Stimulated activated CD8-positive, alpha-beta memory T cell treated with anti-CD3 and anti-CD28 coated beads, Interleukin-15, amount 100 ng/mL, for 1 hour (primary cell): ENCODE measurements at places on chromosomes 2 and 18.

DNA sequence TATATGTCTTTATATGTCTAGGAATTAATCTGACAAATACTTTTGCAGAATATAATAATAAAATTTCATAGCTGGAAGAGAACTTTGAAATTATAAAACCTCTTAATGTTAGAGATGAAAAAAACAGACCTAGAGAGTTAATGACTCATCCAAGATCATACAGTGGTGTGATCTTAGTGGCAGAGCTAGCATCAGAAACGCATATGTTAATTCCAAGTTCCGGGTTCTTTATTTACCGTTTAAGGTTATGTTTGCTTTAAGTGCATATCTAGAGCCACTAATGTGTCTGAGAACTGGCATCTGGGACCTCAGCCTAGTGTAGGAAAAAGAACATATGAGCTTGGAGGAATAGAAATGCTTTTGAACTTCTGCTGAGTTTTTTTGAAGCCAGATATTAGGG is 24.3 kb downstream of the CERS6 start:
- no peak for DNase-seq

GRCh38 chr2:25567406-25567805 is 106.0 kb downstream of the DTNB start:
- DNase-seq: no peak

DNA sequence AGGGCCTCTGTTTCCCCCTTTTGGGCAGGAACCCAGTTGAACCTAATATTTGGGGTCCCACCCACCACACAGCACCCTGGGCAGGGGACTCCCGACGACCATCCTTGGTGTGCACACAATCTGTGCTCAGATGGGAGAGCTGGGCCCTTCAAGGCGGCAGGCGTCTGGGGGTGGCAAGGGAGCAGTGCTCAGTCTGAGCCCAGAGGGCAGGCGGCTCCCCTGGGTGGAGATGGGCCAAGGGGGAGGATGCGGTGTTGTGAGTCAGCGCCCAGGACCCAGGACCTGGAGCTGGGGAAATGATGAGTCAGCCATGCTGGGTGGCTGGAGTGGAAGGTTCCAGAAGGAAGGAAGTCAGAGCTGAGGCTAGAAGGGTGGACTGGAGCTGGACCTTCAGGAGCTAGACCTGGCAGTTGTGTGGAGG is 3.8 kb downstream of the PROM2 start:
- DNase-seq: no peak

- DNase-seq: no peak
These were observed 1344.2 kb downstream of the LRP1B start for GRCh38 chr2:140786585-140786984.

DNA sequence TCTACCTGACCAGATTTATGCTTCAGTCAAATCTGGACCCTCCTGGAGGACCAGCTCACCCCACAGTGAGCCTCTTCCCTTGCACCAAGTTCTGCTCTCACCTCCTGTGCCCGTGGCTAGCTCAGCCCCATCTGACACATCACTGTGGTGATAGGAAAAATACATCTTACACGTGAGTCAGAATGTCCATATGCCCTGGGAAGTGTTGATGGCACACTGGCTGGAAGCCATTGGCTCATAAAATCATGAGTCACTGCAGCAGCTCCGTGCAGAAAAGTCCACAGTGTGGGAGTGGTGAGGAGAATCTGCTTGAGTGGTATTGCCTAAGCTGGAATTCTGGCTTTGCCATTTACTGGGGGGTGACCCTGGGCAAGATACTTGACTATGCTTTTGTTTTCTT is 42.6 kb upstream of the RAPGEF4 start:
- DNase-seq: no peak

- no peak for DNase-seq
These were observed 142.9 kb upstream of the HDAC4 start for GRCh38 chr2:239543702-239544101.

DNA sequence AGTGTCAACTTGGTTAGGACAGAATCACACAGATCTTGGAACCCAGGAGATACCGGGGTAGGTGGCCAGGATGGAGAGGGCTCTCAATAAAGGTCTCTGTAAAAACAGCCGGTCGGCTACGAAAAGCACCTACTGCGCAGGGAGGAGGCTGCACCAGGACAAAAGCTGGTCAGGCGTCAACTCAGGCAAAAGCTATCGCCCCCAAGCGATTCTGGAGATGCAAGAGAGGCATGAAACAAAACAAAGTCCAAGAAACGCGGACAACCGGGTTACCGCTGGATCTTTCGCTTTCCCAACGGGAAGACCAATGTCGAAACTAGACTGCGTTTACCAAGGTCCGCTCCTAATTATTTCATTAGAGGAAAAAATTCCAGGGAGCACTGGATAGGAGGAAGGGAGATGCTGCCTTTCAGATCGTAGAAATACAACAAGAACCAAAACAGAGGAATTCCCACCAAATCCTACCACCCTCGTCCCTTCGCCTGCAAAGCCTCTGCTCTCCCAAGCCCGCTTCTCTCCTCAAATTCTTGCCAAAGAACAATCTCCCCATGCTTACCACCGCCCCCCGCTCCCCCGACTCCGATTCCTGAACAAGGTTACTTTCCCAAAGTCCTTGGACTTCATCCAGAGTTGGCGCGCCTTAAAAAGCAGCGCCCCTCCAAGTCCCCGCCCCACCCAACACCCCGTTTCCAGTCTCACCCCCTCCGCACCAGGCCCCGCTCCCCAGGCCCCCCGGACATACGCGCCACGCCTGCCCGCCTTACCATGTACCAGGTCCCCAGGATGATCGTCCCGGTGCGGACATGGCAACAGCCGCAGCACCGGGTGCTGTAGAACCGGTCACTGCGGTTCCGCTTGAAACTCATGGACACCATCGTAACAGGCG is 539 bp downstream of the LAPTM4A start:
- no peak for DNase-seq

DNA sequence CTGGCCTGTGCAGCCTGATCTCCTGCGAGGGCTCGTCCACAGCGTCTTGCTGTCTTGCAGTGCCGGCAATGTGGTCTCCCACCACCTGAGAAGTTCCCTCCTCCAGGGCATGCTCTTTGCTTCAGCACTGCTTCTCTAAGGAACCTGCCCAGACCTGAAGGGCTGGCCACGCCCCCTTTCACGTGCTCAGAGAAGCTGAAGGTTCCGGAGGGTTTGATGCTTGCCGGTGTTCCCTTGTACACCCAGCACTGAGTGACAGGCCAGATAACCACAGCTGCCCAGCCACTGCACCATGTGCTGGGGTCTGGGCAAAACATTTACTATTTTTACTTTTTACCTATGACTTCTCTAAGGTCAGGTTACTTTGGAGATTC is 1.7 kb upstream of the POLR2D start:
- DNase-seq: peak; percentile 50

GRCh38 chr2:160687629-160688028 is 194.0 kb upstream of the RBMS1 start:
- DNase-seq: no peak

DNA sequence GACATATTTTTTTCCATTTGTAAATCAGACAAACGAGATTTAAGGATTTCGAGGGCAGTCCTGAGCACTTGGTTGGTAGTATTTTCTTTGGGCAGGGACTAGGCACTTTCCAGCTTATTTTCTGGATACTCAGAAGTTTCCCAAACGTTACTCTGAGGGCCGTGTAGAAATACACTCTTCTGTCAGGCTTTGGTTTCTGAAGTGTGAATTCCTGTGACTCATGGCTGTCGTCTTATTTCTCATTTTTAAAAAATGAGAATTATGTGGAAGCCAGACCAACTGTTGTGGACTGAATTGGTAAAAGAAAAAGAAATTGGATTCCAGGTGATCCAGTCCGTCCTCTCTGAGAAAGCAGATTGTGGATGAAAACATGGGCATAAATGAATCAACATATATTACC is 658.6 kb upstream of the FANCL start:
- DNase-seq: no peak

DNA sequence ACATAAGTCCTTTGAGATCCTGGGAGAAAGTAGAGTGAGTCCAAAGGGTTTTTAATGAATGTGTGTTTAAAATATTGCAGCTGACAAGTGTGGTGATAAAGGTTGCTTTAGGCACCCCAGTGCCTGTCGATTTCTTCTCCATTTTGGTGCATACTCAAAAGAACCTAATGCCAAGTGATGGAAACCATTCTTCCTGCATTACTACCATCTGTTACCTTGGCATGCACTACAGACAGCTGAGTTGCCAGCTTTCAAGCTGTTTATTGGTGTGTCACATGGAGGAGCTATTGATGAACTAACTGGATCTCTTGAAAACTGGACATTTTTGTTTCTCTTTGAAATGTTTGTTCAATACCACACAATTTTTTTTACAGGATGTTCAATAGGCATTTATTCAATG is 350.0 kb downstream of the AKAIN1 start:
- DNase-seq: no peak

- no peak for DNase-seq
These were observed 316.3 kb upstream of the KCNJ3 start for GRCh38 chr2:154381931-154382794.

DNA sequence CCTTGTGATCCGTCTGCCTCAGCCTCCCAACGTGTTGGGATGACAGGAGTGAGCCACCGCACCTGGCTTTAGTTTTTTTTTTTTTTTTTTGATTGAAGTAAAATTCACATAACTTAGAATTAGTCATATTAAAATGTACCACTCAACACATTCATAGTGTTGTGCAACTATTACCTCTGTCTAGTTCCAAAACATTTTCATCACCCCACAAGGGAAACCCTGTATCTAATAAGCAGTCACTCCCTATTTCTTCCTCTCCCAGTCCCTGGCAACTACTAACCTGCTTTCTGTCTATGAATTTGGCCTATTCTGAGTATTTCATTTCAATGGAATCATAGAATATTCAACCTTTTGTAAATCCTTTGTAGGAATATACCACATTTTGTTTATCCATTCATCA is 123.9 kb upstream of the FAM117B start:
- no peak for DNase-seq
